ENCODE measurements at places on chromosomes 3 and 15. TPM values are rescaled to one million over a fixed set of nuclear protein-coding genes. Genes with fewer than 3 reads are reported as not detected.

DNA sequence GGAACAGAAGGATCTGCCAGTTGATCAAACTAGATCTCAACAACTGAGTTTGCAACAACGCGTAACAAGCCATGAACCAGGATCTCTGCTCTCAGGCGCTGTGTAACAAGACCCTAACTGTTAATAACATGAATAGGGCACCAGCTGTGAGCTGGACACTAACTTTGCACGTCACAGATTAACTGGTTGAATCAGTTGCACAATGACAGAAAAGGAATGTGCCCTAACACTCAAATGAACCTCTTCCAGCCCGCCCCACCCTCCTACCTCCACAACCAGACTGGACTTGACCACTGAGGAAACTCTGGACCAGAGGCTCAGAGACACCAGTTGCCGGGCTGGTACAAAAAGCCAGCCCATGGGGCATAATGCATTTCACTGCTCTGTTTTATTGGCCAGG is 34.3 kb downstream of the MCF2L2 start:
- DNase-seq = no peak
- H3K27me3 ChIP-seq = no peaks in the 10 kb centered on the region
- no peak overlapping the region for H3K4me3 ChIP-seq
- no peak overlapping the region for H3K27ac ChIP-seq
- no peaks in the 10 kb centered on the region for H3K36me3 ChIP-seq

Gene LRRC31
- total RNA-seq = not detected

Gene WDR72
- not detected for total RNA-seq

- no peaks in the 10 kb centered on the region for H3K27me3 ChIP-seq
- DNase-seq = peak; percentile 24
Measured at GRCh38 chr3:132256989-132257388, 60.2 kb upstream of the ACP3 start.

DNA sequence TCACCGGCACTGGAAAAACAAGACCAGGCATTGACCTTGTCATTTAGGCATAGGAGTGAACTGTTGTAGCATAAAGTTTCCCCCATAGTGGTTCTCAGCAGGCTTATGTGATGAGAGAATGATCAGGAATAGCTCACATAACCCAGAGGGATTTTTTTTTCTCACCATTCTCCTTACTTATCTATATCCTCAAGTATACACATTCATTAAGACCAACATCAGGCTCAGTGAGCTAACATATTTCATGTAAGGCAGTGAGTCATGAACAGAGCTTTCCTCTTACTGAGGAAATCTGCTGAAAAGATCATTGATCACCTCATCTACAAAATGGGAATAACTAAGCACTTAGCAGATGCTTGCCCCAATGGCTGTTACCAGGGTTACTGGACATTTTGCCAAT is 396.6 kb upstream of the TMCO5A start:
- no peaks in the 10 kb centered on the region for H3K36me3 ChIP-seq
- no peak overlapping the region for H3K4me3 ChIP-seq
- no peaks in the 10 kb centered on the region for H3K27me3 ChIP-seq
- H3K27ac ChIP-seq = no peak overlapping the region
- no peaks in the 10 kb centered on the region for H3K4me1 ChIP-seq

DNA sequence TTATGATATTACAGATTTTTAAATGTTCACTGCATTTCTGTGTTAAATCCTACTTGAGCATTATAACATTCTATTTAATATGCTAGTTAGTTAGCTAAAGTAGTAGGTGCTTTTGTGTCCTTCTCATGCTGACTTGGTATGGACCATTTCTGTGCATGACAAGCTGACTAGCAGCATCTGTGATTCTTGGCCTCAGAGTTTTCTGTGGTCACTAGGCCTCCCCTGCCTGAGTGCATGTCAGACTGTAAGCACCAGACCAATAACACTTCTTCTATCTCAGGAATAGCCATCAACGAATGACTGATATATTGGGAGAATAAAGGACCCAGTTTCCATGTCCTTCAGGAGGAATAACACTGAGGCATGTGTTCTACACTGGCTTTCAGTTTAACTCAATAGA is 22.6 kb upstream of the SLC7A14 start:
- H3K4me1 ChIP-seq = no peaks in the 10 kb centered on the region
- no peaks in the 10 kb centered on the region for H3K27me3 ChIP-seq
- no peak overlapping the region for H3K4me3 ChIP-seq
- H3K36me3 ChIP-seq = no peaks in the 10 kb centered on the region

Gene MEX3B
- 3.3 TPM for total RNA-seq

DNA sequence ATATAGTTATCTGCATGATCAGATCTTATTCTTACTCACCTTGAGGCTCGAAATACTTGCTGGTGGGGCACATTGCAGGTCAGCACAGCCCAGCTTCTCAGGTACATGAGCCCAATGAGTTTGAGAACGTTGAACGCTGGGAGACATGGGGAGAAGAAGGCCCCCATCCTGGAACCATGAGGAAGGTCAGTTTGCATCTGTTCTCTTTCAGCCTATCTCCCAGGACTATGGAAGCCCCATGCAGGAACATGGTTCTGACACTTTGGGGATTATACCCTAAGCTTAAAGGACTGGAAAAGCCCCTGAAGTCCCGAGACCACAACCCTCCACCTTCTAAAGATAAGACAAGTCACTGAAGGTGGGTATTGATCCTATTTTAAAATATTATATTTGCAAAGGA is 17.4 kb upstream of the STARD5 start:
- H3K36me3 ChIP-seq = no peaks in the 10 kb centered on the region
- no peak for DNase-seq
- no peak overlapping the region for H3K4me3 ChIP-seq

Gene CFAP100
- total RNA-seq = not detected

Gene TWF2
- 117 TPM for total RNA-seq

Gene MAP1A
- 54.3 TPM for total RNA-seq

- DNase-seq = no peak
- H3K36me3 ChIP-seq = no peaks in the 10 kb centered on the region
- H3K27me3 ChIP-seq = no peaks in the 10 kb centered on the region
- no peaks in the 10 kb centered on the region for H3K4me1 ChIP-seq
- H3K27ac ChIP-seq = no peak overlapping the region
- H3K4me3 ChIP-seq = no peak overlapping the region
Measured at GRCh38 chr3:62824965-62825592, 50.1 kb downstream of the CADPS start.

Gene USP4
- 48.6 TPM for total RNA-seq

DNA sequence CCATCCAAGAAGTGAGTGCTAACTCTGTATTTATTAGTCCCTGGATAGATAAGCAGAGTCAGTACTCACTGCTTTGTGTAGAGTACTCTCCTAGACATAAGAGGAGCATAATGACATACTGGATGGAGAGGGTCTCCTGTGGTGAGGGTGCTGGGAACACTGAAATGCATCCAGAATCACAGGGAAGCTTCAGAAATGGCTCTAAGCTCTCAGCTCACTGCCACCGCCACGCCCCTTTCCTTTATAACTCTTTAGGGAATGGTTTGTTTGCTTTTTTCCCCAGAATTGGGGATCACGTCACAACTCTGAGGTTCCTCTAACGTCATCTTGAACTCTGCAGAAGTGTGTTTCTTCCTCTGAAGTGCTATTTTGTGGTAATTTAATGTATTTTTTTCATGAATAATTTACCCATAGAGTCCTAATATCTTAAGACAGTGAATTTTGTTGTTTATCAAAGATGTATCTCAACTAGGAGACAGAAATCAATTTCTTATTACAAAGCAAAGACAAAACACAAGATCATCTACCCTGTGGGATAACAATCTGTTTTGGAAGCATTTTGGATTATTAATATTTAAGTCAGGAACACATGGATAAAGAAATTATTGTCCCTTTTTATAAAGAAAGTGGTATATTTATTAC is 154.6 kb downstream of the PTPRG start:
- H3K27me3 ChIP-seq = no peaks in the 10 kb centered on the region
- no peak overlapping the region for H3K4me3 ChIP-seq
- no peaks in the 10 kb centered on the region for H3K36me3 ChIP-seq

GRCh38 chr15:81097116-81097889 is 36.8 kb upstream of the CFAP161 start:
- H3K4me3 ChIP-seq = no peak overlapping the region
- peak overlapping the region; percentile 68 for H3K27ac ChIP-seq

GRCh38 chr15:61064651-61065050 is 164.5 kb downstream of the RORA start:
- H3K27ac ChIP-seq = no peak overlapping the region
- H3K27me3 ChIP-seq = no peaks in the 10 kb centered on the region
- no peak overlapping the region for H3K4me3 ChIP-seq

- H3K27me3 ChIP-seq = no peaks in the 10 kb centered on the region
- no peak overlapping the region for H3K4me3 ChIP-seq
- DNase-seq = no peak
- no peak overlapping the region for H3K27ac ChIP-seq
- H3K4me1 ChIP-seq = no peaks in the 10 kb centered on the region
Measured at GRCh38 chr3:63613561-63613960, 38.9 kb upstream of the SNTN start.

Gene PRSS50
- total RNA-seq = 0.32 TPM

Gene LTK
- 0.14 TPM for total RNA-seq

Gene CCDC54
- not detected for total RNA-seq
